Fibroblast of the aortic adventitia (primary cell): ENCODE measurements at places on chromosomes 3 and 15.

GRCh38 chr15:63493436-63493835 is 11.0 kb upstream of the USP3 start:
- no peak for DNase-seq

GRCh38 chr15:101672298-101672697 is 20.1 kb upstream of the TM2D3 start:
- no peak for DNase-seq

- DNase-seq: no peak
These were observed 33.8 kb upstream of the RAB11A start for GRCh38 chr15:65835447-65835846.

DNA sequence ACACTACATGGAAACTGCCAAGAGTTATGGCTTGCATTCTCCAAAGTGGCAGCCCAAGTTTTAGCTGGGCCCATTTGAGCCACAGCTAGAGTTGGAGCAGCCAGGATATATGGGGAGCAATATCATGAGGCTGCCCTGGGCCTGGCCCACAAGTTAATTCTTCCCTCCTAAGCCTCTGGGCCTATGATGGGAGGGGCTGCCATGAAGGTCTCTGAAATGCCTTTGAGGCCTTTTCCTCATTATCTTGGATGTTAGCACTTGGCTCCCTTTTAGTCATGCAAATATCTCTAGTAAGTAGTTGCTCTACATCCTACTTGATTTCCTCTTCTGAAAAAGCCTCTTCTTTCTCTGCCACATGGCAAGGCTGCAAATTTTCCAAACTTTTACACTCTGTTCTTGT is 257.5 kb upstream of the CHRM5 start:
- no peak for DNase-seq

- DNase-seq: no peak
These were observed 13.6 kb downstream of the KLHL25 start for GRCh38 chr15:85781099-85781498.

GRCh38 chr3:188378786-188379185 is 224.8 kb downstream of the LPP start:
- no peak for DNase-seq

DNA sequence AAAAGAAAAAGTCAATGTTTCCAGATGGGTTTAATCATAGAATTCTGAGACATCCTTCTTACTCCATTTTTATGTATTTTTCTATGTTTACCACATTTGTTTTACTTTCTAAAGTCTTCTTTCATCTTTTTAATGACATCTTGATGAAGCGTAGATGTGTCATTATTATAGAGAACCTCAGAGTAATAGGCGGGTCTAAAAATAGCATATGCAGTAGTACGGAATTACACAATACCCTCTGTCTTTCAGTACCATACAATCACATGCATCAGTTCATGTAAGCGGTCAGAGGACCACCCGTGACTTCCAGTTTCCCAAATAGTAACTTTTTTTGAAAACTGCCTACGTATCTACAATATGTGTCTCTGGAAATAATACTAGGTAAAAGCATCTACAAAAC is 224.0 kb downstream of the PLOD2 start:
- no peak for DNase-seq

DNA sequence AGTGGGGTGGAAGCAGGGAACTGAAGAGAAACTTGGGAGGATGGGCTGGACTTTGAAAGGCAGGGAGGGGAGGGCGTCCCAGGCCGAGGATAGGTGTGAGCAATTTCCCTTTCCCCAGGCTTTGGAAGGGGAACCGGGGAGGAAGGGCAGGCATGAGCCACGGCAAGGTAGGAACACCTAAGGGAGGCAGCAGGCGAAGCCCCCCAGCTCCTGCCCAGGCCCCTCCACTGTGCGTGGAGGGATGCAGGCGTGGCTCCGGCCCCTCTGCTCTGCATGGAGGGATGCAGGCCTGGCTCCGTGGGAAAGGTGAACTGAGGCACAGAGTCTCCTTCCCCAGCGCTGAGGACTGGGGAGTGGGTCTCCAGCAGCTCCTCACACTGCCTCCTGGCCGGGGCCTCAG is 236.4 kb downstream of the XXYLT1 start:
- no peak for DNase-seq
